ENCODE measurements at places on chromosomes 1 and 21. TPM values are rescaled to one million over a fixed set of nuclear protein-coding genes. Genes with fewer than 3 reads are reported as not detected.

DNA sequence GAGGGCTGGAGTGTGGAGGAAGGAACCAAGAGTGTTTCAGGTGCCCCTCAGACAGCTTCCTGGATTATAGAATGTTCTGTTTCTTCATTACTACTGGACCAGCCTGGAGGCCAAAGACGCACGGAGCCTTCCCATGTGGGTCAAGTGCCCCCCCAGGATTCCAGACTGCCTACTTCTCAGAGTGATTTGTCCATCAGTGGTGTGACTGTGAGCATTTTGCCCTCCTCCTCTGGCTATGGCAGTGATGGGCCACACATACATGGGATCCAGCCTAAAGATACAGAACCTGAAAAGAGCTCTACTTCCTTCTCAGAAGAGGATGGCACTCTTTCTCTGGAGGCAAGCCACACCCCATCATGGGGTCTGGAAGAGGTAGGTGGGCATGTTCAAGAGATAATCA lies 64.9 kb downstream of the MACF1 start:
- DNase-seq, result no peak
- H3K27me3 ChIP-seq, result no peaks in the 10 kb centered on the region
- H3K36me3 ChIP-seq, result peaks cover 16% of the 10 kb centered on the region
- peak overlapping the region; percentile 62 for H3K4me3 ChIP-seq
- H3K27ac ChIP-seq, result peak overlapping the region; percentile 90

SPTA1 gene
- not detected for total RNA-seq

- peaks cover 62% of the 10 kb centered on the region for H3K36me3 ChIP-seq
- H3K27me3 ChIP-seq, result no peaks in the 10 kb centered on the region
- no peak for DNase-seq
- H3K4me3 ChIP-seq, result no peak overlapping the region
Measured at GRCh38 chr1:42691157-42691498, 8.9 kb downstream of the YBX1 start.

DNA sequence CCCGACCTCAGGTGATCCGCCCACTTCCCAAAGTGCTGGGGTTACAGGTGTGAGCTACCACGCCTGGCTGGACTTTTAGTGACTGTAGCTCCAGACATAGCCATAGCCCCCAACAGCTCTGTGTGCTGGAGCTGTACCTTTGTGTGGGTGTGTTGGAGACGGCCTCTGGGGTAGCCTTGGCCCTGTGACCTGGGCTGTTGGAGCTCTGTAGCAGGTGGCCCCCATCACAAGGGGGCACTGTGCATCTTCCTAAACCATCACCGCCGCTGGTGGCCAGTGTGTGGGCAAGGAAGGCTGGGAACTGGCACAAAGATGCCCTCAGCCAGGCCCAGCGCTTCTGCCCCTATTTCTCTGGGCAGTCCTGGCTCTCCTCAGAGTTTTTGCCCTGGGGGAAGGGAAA lies 38.4 kb upstream of the FOXO6 start:
- peaks cover under 1% of the 10 kb centered on the region for H3K4me1 ChIP-seq
- H3K36me3 ChIP-seq, result no peaks in the 10 kb centered on the region
- DNase-seq, result peak; percentile 62
- H3K4me3 ChIP-seq, result no peak overlapping the region
- H3K27ac ChIP-seq, result no peak overlapping the region

- peaks cover 21% of the 10 kb centered on the region for H3K4me1 ChIP-seq
- DNase-seq, result peak; percentile 92
- H3K36me3 ChIP-seq, result no peaks in the 10 kb centered on the region
- peak overlapping the region; percentile 85 for H3K27ac ChIP-seq
- H3K4me3 ChIP-seq, result peak overlapping the region; percentile 23
Measured at GRCh38 chr1:41418857-41419583, 57.8 kb downstream of the FOXO6 start.

BATF3 gene
- total RNA-seq, result 1.5 TPM

- no peak for DNase-seq
- peaks cover 23% of the 10 kb centered on the region for H3K27me3 ChIP-seq
- H3K36me3 ChIP-seq, result no peaks in the 10 kb centered on the region
- H3K4me1 ChIP-seq, result no peaks in the 10 kb centered on the region
- H3K27ac ChIP-seq, result no peak overlapping the region
Measured at GRCh38 chr1:229161740-229162139, 109.2 kb upstream of the RAB4A start.

MNDA gene
- total RNA-seq, result not detected

All from MCF 10A (cell line).